ENCODE measurements at places on chromosomes 16 and 17. TPM values are rescaled to one million over a fixed set of nuclear protein-coding genes. Genes with fewer than 3 reads are reported as not detected.

The OTOA gene
- total RNA-seq: 0.10 TPM

The GGA3 gene
- 17.9 TPM for total RNA-seq

The OSBPL7 gene
- 1.0 TPM for total RNA-seq

The RNF43 gene
- 13.0 TPM for total RNA-seq

The PRSS27 gene
- 0.45 TPM for total RNA-seq

The ZSCAN10 gene
- total RNA-seq: 0.10 TPM

The C1QTNF8 gene
- total RNA-seq: not detected

The CD300LB gene
- total RNA-seq: 0.08 TPM

The NTN3 gene
- 3.6 TPM for total RNA-seq

The LUC7L gene
- total RNA-seq: 29.9 TPM

The HAS3 gene
- 0.53 TPM for total RNA-seq

The KIAA0753 gene
- total RNA-seq: 3.1 TPM

The HOXB13 gene
- total RNA-seq: 0.08 TPM

The NPIPB13 gene
- total RNA-seq: 6.2 TPM

The CMTM1 gene
- 0.98 TPM for total RNA-seq

The DUSP3 gene
- 79.4 TPM for total RNA-seq

The PABPN1L gene
- total RNA-seq: 0.23 TPM

The KCNJ16 gene
- total RNA-seq: 1.1 TPM

The ADAM11 gene
- total RNA-seq: 0.13 TPM

The TNP2 gene
- total RNA-seq: not detected

The SNAI3 gene
- 0.43 TPM for total RNA-seq

The RNF167 gene
- 78.9 TPM for total RNA-seq

The EPX gene
- not detected for total RNA-seq

The MC1R gene
- 1.9 TPM for total RNA-seq

The KCNH6 gene
- total RNA-seq: not detected

The RTN4RL1 gene
- total RNA-seq: 1.8 TPM

The ABCC3 gene
- 326 TPM for total RNA-seq

The PARD6A gene
- total RNA-seq: 3.4 TPM

The DDX52 gene
- 10.1 TPM for total RNA-seq

The PIPOX gene
- total RNA-seq: 324 TPM

The ATP1B2 gene
- 1.3 TPM for total RNA-seq

The IGSF6 gene
- total RNA-seq: 2.8 TPM
